EH (cell line): ENCODE measurements at places on chromosomes 5 and 9.

GRCh38 chr5:163161512-163161911, 275.9 kb upstream of the CCNG1 start:
- no peak for DNase-seq

DNA sequence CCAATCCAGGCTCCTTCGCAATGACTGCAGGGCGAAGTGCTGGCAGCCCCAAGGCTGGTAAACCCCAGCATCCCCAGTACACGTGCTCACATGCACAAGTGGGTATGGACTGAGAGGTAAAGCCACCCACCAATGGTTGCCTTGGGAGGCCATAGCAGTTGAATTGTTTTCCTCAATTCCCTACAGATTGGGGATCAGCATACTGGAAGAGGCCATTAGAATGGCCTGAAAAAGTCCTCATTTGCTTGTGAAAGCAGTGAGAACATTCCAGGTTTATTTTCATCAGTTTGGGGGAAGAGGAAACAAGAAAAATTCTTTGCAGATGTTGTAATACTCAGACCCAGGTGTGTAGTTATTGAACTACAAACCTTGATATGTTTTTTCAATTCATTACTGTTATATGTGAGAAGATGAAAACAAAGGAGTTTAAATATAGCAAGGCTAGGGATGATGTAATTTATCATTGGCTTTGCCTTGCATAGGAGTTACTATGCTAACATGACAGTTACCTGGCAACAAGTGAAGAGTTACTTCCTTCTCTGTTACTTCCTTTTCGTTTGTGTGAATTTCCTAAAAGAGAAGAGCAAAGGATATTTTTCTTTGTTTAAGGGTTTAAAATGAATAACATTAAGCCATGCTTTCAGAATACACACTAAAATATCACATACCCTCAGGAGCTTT, 36.4 kb downstream of the MTMR12 start:
- peak; percentile 29 for DNase-seq

DNA sequence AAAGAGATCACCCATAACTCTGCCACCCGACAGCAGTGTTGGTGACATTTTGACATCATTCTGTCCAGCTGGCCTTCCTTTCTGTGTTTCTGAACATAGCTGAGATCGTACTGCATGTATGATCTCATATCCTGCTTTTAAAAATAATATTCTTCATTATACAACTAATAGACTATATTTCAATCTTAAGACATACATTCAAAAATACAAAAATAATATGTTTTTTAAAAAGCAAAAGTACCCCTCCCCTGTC, 47.7 kb upstream of the RPL26L1 start:
- no peak for DNase-seq

GRCh38 chr9:127104581-127105311, 17.7 kb downstream of the ANGPTL2 start:
- peak; percentile 40 for DNase-seq

GRCh38 chr9:69283003-69283402, 42.0 kb upstream of the ENTREP1 start:
- DNase-seq, result no peak

DNA sequence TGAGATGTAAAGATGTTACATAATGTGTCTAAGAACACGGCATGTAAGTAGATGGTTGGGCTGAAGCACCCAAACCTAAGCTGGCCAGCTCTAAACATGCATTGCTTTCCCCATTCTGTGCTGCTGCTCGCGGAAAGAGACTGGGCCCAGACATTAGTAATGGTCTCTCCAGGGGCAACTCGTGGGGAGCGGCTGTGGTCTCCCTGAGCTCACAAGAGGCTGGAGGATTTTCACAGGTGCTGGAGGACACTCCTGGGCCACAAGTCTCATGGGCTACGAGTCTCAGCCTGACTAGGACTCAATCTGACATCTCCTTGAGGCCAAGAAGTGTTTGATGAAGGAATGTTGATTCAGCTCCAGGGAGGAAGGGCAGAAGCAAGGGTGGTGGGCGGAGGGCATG, 92.7 kb upstream of the PTCH1 start:
- DNase-seq, result no peak

- no peak for DNase-seq
Observed at GRCh38 chr9:119148855-119149254, 220.4 kb downstream of the BRINP1 start.

- DNase-seq, result no peak
Observed at GRCh38 chr5:19577882-19578281, 410.1 kb downstream of the CDH18 start.

DNA sequence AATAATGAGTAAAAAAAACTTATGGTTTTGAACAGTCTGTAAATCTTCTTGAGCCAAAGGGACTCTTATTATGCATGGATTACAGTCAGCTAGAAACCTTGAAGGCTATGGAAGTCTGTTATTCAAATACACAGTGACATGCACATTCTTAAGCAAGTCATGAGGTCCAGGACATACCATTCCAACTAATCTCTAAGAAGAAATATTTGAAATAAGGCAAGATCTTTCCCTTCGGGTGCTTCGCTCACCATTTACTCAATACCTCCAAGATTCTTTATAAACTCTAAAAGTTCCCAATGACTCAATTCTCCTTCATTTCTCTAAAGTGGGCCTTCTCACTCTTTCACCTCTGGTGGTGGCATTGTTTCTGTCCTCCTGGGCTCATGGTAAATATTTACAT, 811.0 kb downstream of the NR2F1-AS1 start:
- peak; percentile 66 for DNase-seq

GRCh38 chr5:176788091-176788490, 22.3 kb upstream of the UNC5A start:
- no peak for DNase-seq

- DNase-seq, result no peak
Observed at GRCh38 chr9:38130724-38131123, 61.7 kb upstream of the SHB start.

DNA sequence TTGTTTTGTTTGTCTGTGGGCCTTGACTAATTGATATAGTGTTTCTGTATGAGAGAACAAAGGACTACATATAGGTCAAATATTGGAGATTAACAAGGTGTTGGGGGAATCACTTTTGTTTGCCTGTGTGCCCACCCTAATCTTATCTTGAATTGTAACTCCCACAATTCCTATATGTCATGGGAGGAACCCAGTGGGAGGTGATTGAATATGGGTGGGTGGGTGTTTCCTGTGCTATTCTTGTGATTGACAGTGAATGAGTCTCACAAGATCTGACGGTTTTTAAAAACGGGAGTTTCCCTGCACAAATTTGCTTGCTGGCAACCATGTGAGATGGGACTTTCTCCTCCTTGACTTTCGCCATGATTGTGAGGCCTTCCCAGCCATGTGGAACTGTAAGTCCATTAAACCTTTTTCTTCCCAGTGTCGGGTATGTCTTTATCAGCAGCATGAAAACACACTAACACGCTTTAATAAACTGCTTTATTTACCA, 64.9 kb upstream of the HSPB3 start:
- DNase-seq, result no peak

DNA sequence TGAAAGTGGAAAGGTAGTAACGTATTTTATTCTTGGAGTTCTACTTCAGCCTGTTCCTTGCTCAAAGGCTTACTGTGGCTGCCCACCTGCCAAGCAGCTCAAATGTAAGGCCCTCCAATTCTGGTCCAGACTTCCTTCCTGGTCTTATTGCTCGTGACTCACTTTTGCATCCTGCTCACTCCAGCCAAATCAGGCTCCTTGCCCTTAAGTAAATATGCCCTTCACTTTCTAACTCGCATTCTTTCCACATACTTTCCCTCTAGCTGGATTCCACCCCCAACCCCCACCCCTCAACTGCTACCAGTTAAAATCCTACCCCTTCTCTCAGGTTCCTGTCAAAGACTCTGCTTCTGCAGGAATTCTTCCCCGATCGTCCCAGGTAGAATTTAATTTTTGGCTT, 96.6 kb downstream of the GALNT10 start:
- DNase-seq, result peak; percentile 92

DNA sequence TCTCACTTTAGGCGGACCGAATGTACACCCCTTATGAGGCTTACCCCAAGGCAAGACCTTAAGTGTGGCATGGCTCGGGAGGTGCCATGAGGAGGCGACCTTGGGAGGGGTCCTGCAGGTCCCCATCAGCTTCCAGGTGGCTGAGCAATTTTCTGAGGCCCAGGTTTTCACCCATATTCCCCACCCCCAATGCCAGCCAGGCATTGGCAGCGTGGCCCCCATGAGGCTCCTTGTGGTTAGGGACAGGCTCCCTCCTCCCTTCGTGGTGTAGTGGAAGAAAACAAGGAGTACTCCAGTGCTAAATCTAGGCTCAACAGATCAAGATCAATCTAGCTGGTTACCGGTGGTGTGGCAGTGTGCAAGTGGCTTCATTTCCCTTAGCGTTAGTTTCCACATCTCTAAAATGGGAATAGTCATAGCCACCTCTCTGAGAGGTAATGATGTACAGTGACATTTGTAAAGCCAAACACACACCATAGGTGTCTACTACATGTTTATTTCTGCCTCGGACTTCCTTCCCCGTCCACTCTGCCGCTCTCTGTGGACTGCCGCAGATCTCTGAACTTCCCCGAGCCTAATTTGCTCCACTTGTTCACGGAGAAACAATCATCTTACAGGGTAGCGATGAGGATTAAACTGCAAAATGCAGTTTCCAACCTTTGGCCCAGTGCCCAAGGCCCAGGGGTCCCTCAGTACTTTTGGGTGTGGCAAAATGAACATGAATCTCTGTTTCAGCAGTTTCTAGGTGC, 8.4 kb downstream of the LHX2 start:
- DNase-seq, result no peak

DNA sequence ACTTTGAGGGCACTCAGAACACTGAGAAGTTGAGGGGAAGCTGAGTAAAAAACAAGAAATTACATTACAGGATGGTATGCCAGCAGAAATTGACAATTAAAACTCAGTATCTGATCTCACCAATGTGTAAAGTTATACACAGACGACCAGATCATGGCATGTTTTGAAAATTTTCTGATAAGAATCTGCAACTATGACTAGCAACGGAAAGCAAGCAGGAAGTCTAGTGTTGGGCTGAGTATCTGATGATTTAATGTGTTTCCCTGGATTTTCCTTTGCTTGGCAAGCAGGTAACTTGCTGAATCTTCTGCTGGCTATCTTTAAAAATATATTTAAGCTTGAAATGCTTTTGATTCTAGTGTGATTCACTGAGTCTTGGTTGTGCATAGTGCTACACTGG, 5.2 kb upstream of the GCNT4 start:
- peak; percentile 54 for DNase-seq

- DNase-seq, result peak; percentile 62
Observed at GRCh38 chr5:112703866-112704820, 33.5 kb upstream of the APC start.

GRCh38 chr9:79769476-79770275, 197.9 kb downstream of the TLE4 start:
- no peak for DNase-seq

DNA sequence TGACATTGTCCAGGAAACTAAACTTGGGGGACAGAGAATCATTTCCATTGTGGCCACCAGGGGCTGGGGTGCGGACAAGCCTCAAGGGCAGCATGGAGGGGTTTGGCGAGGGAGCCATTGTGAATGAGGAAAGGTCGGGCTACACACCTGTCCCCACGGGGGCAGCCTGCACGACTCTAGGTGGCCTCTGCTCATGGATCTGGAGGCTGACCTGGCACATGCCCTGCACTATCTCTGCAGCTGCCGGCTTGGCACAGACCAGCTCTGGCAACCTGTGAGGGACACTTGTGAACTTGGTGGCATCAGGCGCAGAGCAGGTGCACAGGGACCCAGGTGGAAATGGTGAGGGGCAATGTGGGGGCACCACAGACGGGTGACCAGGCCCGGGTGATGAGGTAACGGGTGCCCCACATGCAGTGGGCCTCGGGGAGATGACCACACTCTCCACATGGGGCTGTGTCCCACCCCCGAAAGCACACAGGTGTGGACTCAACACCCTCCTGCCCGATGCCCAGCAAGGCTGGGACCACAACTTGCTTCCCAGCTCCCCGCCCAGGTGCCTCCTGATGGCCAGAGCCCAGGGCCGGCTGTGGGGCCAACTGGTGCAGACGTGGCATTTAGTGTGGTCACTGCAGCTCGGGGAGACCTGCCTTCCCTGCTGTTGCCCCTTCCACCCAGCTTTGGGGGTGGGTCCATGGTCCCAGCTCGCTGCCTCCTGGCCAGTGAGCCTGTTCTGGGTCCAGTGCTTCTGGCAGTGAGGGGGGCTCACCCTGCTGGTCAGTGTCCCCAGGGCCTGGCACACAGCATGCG, 60.9 kb upstream of the UBAC1 start:
- no peak for DNase-seq

DNA sequence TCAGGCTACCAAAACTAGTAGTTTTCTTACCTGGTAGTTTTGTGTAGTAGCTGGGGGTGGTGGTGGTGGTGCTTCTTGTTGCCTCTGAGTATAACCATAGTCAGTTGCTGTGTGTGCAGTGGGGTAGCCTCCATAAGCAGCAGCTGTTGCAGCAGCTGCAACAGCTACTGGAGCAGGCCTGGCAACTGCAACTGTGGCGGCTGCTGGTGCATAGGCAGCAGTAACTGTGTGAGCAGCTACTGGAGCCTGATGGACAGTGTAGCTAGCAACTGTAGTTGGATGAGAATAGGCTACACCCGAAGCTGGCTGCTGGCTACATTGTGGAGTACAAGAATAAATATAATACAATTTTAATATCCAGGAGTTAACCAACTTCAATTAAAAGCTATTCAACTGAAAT, 24.7 kb downstream of the ZFR start:
- no peak for DNase-seq

- peak; percentile 4 for DNase-seq
Observed at GRCh38 chr5:118042076-118042475, 946.3 kb downstream of the DTWD2 start.

DNA sequence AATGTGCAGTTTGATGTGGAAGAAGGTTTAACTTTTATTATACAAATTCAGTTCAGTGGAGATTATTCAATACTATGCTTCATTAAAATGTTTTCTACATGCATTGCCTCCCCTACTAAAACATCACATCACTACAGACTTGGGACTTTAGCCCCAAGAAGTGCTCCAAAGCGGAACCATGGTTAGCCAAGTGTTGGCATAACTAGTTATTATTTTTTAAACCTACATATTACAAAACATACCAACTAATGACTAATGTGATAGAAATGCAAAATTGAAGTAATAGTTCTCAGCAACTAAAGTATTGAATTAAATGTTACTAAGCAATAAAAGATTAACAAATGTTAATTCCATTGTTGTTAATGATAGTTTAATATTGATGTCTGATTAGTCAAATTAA, 74.5 kb downstream of the XRCC4 start:
- DNase-seq, result peak; percentile 6

GRCh38 chr9:122779181-122779580, 9.6 kb upstream of the OR5C1 start:
- DNase-seq, result no peak

DNA sequence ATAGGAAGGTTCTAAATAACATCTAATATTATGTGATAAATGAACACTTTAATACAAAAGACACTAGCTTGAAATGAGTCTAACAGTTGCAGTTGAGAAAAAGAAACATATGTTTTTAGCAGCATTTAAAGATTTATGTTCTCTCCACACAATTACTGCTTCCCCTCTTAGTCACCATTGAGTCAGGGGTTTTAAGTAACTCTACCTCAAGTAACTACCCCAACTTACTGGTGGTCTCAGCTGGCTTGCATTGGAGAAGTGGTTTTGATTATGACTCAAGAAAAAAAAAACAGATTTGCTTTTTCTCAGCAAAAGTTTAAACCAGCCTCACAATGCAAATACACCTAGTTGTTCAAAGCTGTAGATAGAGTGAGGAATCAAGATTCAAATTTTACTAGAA, 1216.5 kb upstream of the CDH9 start:
- no peak for DNase-seq
